ENCODE measurements at places on chromosomes 12 and 14.

DNA sequence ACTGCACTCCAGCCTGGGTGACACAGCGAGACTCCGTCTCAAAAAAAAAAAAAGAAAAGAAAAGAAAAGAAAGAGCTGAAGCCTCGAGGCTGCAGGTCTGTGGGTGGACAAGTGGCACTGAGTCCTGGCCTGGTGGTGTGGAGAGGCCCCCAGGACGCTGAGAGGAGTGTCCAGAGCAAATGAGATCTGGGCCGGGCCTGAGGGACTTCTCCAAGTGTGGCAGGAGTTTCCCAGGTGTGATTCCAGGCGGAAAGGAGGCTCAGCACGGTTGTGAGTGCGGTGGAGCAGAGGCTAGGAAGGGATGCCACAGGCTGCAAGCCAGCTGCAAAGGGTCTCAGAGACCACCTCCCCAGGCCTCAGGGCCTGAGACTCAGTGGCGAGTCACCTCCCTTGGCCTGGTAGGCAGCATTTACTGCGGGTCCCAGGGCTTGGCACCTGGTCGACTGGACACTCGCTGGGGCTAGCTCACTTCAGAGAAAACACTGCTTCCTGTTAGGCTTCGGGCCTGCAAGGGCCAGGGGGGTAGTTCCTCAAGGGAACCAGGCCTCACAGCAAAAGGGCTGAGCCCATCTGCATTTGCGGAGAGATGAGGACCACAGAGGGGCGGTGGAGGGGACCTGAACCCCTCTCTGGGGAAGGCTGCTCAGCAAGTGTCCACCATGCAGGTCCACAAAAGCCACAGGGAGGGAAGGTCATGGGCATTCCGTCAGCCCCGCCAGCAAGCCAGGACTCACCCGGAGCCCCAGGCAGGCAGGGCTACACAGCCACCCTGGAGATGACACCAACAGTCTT, 11.7 kb downstream of the TTC7B start:
- no peak for DNase-seq

DNA sequence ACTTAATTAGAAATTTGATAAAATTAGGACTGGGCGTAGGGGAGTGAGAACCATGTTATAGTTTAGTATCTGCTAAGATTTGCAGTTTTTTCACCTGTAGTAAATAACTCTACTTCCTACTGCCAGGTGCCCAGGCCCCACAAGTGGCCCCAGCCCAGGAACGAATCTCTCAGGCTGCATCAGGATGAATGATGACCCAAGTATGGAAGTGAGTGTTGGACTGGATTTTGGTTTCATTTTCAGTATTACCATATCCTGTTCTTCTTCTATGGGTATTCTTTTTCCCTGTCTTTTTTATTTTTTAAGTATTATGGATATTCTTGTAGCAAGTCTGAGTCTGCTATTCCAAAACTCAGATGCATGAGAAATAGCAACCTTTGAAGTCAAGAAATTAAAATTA, 120.3 kb upstream of the BCAT1 start:
- DNase-seq = no peak

DNA sequence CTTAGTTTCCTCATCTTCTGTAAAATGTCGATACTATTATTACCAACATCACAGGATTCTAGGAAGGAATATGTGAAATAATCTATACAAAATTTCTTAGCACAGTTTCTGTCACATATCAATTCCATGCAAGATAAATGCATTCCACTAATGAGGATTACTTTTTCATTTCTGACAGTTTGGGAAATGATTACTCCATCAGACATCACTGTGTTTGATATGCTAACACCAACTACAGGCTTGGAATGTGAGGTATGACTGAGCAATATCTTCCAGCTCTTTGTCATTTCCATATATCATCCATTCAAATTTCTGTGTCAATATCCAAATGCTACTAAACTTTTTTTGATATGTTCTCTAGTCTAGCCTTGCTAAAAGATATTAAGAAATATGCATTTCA, 111.2 kb upstream of the PTPRQ start:
- DNase-seq = no peak

DNA sequence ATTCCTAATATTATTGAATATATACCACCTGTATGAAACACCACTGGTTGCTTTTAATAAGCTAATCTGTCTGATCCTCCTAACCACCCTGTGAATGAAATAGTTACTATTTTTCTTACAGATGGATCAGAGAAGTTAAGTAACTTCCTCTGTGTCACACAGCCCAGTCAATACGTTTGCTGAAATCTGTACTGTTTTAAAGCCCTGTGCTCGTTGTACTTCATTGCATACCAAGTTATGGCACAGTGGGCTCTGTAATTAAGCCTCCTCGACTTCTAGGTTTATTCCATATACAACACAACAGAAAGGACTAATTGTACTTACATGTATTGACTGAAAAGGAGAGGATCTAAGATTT, 137.9 kb downstream of the TPH2 start:
- DNase-seq = no peak

DNA sequence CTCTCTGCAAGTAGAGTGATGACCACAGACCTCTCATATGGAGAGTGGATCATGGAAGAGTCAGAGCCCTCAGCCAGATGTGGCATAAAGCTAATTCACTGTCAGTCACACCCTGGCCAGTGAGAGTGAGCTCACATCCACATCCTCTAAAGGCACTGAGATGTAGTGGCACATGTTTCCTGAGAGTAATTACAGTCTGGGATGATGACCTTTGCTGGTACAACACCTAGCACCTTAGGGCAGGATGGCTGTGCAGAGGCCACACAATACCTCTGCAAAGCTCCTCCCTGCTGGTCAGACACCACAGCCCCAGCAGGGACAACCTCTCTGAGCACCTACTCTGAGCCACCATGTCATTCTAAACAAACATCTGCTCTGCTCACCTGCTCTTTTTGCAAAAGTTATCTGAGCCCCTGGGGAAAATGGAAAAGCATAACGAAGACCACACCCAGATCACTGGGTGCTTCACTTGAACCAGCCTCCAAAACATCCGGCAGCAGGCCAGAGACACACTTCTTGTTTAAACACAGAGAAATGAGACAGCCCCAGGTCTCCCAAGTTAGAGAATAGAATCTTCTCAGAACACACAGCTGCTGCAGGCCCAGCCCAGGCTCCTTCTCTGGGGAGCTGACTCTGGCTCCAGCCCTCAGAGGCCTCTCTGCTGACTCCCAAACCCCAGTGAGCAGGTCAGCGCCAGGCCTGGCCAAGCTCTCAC, 30.3 kb downstream of the PITPNM2 start:
- no peak for DNase-seq

DNA sequence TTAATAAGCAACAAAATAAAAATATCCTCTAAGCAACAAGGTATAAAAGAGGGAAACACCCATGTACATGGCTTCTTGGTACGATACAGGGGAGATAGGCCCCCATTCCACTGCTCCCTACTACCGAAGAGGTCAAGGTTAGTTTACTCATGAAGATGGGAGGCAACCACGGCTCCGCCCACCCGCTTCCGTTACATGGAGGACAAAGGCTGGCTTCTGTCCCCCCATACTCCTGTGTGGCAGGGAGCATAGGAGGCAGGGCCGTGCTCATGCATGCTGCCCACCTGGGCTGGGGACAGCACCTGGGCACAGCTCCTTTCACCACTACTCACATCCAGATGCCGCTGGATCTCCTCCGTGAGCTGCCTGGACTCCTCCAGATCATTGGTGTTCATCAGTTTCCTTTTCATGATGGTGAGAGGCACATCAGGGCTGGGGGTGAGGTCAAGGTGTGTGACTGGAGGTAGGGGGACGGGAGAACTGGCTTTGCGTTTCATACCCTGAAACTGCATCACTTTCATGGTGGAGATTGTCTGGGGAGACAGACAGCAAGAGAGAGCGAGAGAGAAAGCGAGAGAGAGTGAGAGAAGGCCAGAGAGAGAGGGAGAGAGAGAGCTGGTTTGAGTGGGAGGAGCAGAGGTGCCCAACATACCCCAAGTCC, 39.0 kb downstream of the LGMN start:
- DNase-seq = no peak

DNA sequence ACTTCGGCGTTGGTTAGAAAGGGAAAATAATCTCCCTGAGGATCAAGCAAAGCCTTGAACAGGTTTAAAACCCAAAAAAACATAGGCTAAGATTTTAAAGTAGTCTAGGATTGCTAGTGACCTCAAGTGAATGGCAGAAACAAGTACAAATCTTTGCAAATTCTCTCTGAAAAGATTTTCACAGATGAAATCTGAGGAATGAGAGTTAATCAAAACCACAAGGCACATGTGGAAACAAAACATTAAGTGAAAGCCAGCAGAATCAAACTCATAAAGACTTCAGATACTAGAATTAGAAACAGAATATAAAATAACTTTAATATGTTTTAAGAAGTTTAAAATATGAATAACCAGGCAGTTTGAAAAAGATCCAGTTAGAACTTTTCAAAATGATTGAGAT, 52.2 kb upstream of the CFL2 start:
- no peak for DNase-seq

DNA sequence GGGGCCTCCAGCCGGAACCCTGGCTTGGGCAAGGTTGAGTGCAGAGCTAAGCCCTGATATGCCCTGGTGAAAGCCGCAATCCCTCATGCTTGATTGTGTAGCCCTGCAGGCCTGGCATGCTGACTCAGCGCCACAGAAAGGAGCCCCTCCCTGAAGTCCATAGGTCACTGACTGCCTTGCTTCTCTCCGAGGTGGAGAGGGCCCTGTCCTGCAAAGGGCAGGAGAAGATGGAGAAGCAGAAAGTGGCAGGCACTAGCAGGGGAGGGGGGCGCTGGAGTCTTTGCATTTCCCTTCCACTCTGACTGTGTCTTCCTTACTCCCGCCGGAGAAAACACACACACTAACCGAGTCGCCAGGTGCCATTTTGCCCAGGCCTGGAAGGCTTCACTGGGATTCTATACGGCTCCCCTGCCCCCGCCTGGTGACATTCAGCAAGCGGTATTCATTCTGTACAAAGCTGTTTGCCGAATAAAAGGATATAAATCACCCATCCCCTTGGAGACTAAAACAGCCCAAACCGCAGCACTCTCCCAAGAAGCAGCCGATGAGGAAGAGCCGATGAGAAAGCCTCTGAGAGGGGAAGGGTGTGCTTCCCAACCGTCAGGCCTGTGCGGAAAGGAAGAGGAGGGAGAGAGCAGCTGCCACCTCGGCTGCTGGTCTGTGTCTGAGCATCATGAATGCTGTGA, 69.8 kb downstream of the SLC6A12 start:
- no peak for DNase-seq

- no peak for DNase-seq
These were observed 265.7 kb downstream of the AKAP6 start for GRCh38 chr14:32594766-32595165.

GRCh38 chr12:21938879-21939278, 2.3 kb downstream of the ABCC9 start:
- no peak for DNase-seq

DNA sequence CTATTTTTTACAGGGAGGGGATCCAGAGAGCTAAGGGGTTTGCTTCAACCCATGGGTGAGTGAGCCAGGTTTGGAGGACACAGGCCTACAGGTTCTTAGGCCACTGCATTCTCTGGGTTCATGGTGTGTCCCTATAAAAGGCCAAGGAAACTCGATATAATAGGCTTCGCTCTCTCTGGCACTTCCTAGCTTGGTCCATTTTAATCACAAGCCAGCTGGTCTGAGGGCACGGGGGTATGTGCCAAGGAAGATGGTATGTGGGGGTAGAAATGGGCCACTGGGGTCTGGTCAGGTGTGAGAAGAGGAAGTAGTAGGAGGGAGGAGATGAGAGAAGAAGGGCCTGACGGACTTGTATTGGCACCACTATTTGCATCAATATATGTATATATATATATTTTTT, 4.9 kb downstream of the ETV6 start:
- no peak for DNase-seq

DNA sequence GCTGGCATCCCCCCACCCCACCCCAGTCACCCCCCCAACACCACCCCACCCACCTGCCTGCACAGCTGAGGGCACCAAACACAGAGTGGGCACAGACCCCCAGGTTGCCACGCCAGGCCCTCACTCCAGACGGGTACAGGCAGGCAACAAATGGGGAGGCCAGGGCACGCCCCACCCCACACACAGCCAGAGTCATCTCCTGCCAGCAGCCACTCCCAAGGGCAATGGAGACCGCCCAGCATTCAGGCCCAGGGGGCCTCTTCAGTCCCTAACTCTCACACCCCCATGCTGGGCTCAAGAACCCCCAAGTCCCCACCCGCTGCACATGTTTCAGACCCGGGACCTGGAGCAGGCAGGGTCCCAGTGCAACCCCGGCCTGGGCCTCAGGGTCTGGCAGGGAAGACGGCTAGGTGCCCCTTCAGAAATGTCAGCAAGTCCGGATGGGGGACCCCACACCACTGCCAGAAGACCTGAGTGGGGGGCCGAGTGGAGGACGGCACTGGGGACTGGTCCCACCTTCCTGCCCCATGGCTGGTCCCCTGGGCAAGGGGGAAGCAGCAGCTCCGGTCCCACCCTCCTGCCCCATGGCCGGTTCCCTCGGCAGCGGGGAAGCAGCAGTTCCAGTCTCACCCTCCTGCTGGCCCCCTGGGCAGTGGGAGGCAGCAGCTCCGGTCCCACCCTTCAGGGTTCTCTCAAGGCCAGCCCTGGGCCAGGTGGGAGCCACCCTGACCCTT, 11.9 kb downstream of the AKT1 start:
- no peak for DNase-seq

DNA sequence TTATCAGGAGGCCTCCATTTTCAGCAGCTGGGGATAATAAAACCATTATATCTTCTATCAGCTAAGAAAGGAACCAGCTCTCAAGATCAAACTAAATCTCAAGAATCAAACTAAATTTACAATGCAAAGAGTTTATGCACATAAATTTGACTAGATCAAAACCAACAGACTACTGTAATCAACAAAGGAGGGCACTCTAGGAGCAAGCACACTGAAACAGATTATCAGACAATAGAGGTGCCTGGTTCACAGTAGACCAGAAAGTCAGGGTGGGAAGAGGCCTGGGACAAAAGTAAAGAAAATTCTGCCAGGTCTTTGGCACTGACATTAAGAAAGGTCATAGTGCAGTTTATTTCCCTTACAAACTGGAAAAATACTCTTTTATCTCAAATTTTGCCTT, 61.0 kb downstream of the HECTD4 start:
- DNase-seq = no peak

DNA sequence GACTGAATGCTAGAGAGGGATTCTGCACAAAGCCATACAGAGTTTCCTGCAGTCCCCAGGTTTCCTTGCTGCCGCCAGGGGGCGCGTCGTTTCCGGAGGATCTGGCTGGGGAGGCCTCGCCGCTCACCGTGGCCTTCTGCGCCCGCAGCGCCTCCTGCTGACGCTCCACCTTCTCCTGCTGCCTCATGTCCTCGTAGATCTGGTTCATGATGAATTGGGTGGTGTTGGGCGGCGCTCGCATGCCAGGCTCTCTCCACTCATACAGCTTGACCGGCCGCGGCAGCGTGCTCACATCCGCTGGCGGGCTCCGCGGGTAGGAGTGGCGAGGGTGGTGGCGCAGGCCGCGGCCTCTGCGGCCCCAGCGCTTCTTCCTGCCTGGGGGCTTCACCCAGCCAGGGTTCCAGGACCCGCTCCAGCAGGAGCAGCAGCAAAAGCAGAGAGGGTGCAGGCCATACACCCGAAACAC, 987 bp downstream of the CCER1 start:
- DNase-seq = peak; percentile 13

GRCh38 chr14:37546621-37547447, 48.2 kb downstream of the FOXA1 start:
- no peak for DNase-seq

GRCh38 chr14:90808759-90809529, 7.3 kb downstream of the TTC7B start:
- DNase-seq = no peak
